T1000 (cell line): ENCODE measurements at places on chromosomes 2 and 18.

DNA sequence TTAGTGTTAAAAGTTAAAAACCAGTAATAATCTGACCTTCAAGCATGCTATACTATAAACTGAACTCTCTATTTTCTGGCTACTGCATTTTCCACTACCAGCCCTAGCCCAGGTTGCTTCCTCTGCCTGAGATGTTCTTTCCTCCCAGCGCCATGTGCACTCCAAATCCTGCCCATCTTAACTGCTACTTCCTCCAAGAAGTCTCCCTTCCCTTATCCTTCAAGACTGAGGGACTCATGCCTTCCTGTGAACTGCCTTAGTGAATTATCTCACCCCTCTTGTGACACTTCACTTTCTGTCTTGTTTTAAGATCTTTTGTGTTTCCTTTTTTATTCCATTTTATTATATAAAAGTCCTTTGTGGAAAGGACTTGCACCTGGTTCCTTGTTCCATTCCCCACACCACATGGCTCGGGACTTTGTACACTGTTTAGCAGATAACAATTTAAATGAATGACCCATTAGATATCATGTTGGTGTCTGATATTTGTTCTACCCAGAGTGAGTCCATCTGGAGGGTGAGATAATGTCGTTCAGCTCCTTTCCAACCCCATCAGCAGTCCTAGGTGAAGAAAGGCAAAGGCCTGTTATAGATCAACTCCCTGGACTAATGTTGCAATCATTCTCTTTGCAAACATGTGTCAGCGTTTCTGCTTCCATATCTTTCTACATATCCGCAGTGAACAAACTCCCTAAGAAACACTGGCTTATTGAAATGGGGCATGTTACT is 20.9 kb upstream of the AGFG1 start:
- DNase-seq: no peak

DNA sequence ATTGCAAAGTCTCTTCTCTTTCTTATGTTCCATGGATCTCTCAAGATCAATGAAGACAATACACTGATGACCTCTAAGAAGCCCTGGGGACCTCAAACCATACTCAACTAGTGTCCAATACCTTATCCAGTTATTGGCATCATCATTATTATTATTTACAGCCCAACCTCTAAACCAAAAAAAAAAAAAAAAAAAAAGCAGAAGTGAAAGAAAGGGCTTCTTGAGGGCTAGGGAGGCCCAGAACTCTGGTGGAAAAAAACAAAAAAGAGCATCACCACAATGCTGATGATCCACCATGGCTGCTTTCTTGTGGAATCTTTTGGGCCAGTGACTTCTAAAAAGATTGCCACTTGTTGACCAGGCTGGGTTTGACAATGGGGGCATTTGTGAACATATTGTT is 324.9 kb downstream of the LPIN1 start:
- no peak for DNase-seq

- DNase-seq: no peak
These were observed 384.4 kb downstream of the SLC4A3 start for GRCh38 chr2:220011859-220012258.

GRCh38 chr2:217382794-217383193 is 522.9 kb upstream of the TNP1 start:
- DNase-seq: no peak

DNA sequence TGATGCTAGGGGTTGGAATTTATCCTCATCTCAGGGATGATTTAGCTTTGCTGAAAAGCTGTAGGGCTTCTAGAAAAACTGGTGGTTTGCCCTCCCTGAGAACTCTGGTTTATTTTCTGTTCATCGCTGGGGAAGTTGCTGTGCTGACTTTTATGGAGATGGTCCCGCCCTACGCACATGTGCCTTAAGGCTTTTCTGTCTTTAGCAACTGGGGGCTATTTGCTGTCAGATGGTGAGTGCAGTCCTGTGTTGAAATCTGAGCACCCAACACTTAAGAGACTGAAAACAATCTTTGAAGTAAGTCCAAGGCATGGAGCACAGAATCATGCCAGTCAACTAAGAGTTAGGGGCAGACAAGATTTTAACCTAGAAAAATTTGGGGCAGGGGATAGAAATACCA is 2148.4 kb upstream of the CELF4 start:
- DNase-seq: no peak

GRCh38 chr2:25920336-25920735 is 42.0 kb upstream of the ASXL2 start:
- DNase-seq: peak; percentile 19

DNA sequence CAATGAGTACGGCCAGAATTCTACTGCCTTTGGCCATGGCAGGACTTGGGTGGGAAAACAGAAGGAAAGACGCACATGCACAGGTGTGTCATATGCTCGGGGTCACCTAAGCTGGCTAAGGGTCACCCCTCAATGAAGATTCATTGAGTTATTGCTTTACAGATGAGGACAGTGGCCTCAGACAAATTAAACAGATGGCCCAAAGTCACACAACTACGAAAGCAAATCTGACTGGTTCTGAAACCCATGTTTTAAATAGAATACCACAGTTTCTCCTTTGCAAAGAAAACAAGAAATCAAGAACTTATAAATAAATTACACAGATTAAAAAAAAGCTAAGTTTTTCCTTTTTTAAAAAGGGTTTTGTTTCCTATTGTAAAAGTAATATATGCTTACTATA is 70.5 kb downstream of the ID2 start:
- no peak for DNase-seq

DNA sequence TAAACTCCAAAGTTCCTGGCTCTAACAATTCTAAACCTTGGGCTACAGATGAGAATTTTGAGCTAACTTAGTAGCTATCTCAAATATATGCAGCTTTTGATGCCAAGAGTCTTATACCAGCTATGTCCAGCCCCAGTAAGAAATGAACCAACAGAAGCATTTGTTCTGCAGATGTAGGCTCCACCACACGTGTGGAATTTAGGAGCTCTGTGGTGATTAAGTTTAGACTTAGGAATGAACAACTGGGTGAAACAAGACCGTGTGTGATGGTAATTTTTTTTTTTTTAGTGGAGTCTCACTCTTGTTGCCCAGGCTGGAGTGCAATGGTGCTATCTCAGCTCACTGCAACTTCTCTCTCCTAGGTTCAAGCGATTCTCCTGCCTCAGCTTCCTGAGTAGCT is 179.7 kb downstream of the ANKRD30B start:
- no peak for DNase-seq

GRCh38 chr18:77559274-77559910 is 309.7 kb downstream of the GALR1 start:
- no peak for DNase-seq

DNA sequence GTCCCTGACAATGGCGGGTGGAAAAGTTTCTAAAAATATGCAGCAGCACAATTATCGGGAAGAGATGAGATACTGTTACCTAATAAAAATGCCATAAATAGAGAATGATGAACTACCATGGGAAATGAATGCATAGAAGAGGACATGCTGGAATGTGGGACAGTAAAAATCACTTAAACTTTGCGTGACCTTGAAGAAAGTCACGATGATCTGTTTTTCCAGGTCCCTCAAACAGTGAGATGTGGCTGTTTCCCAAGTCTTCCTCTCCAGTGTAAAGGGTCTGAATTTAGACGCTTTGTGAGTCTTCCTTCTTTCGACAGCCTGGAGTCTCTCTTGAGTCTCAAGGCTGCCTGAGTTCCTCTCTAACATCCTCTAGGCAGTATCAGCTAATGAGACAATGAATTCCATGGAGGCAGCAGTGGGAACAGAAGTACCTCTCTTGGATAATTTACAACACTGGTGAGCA is 1.4 kb downstream of the CLUL1 start:
- DNase-seq: no peak

GRCh38 chr2:57397550-57398360 is 648.9 kb upstream of the VRK2 start:
- DNase-seq: no peak

- peak; percentile 40 for DNase-seq
These were observed 27.1 kb upstream of the PTMA start for GRCh38 chr2:231680992-231681852.

DNA sequence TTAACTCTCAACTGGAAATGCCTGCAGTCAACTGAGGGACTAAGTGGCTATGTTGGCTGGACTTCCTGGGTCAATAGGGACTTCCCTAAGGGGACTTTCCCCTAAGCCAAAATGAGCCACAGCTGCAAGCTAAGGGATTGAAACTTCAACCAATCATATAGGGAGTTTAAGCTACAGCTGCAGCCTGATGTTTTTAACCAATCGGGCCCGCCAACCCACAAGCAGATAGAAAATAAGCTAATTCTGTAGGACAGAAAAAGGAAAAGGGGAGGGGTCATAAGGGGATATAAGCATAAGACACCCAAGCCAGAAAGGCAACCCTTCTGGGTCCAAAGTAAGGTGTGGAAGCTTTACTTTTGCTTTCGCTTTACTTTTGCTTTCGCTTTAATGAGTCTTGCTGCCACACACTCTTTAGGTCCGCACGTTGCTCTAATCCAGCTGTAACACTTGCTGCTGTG is 927.5 kb downstream of the ERBB4 start:
- no peak for DNase-seq

- no peak for DNase-seq
These were observed 20.0 kb downstream of the MAIP1 start for GRCh38 chr2:199975273-199975895.

GRCh38 chr2:6793371-6793770 is 72.3 kb downstream of the CMPK2 start:
- DNase-seq: no peak

GRCh38 chr18:58567453-58568196 is 61.3 kb downstream of the ALPK2 start:
- peak; percentile 5 for DNase-seq

DNA sequence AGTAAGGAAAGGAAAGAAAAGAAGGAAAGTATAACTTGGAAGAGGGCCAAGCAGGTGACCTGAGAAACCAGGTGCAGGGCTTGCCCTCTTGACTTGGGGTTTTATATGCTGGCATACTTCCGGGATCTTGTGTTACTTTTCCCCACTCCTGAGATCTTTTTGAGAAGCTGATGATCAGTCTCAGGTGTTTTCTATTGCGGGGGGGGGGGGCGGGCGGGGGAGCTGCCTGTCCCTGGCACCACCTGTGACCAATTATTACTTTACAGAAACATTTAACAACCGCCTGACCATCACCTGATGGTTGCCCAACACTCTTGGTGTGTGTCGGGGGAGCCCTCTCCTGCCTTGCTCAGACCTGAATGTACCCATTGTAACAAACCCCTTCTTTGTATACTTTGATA is 6.9 kb upstream of the CASP10 start:
- no peak for DNase-seq

GRCh38 chr2:230849633-230850357 is 14.9 kb upstream of the ITM2C start:
- DNase-seq: no peak

DNA sequence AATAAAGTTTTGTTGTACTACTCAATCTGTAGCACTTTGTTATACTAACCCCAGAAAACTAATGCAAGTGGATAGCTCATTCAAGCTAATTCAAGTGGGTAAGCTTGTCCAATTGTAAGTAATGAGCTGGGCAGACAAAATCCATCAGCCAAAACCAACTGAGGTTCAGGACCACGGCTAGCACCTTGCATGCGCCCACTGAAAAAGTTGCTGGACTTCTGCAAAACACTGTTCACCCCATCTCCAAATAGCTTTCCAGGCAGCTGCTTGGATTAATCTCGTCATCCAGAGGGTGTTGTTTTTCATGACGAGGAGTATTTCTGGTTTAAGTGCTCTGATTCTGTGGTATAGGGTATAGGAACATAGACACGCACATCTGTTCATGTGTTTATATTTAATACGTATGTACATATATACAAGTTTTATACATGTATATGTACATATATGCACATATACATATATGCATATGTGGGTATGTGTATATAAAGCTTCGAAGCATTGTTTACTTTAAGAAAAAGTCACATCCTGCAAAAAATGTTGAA is 307.5 kb downstream of the GALR1 start:
- DNase-seq: no peak

GRCh38 chr2:12623051-12623450 is 93.7 kb upstream of the TRIB2 start:
- no peak for DNase-seq

DNA sequence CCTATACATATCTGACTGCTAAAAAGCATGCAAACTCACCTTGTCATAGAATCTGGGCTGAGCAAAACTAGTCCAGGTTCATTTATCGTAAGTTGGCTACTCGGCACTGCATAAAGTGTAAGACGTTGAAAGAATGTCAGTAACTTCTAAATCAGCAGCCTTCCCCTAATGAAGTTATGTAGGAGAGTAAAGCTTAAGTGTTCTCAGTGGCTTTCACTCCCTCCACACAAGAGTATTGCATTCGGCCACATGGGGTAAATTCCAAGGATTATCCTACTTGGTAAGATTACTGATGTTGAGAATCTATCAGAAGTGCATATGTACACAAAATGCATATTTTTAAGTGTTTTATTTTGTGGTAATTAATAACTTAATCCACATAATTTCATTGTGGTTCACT is 130.1 kb downstream of the LCLAT1 start:
- DNase-seq: no peak

- DNase-seq: no peak
These were observed 263.5 kb downstream of the EPHA4 start for GRCh38 chr2:221308507-221309066.

DNA sequence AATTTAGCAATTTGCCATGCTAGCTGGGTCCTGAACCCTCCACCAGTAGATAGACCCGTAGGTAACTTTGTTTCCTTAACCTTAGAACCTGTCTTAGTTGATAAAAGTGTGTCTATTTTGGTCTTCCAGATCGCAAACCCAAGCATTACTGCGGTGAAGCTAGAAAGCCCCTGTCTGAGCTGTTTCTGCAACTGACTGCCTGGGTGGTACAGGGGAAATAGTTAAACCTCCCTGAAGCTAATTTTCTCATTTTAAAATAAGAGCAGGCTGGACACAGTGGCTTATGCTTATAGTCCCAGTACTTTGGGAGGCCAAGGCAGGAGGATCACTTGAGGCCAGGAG is 101.7 kb upstream of the MSH2 start:
- DNase-seq: no peak

DNA sequence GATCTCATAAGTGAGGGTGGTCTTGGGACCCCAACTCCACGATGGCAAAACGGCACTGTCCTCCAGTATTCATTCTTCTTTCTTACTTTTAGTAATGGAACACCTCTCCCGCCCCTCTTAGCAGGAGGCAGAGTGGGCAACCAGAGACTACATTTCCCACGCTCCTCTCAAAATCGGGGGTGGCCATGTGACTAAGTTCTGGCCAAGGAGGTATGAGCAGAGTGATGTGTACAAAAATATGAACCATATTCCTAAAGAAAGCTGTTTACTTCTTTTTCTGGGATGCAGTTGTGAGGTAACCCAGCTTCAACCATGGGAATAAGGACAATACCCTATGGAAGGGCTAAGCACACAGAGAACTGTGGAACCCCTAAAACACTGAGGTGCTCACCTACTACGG is 12.8 kb downstream of the REV1 start:
- no peak for DNase-seq

- DNase-seq: no peak
These were observed 8.4 kb downstream of the MYOM1 start for GRCh38 chr18:3211236-3211992.

GRCh38 chr18:31688606-31689005 is 4.2 kb upstream of the B4GALT6 start:
- DNase-seq: no peak
